Epithelial cell of esophagus (primary cell): ENCODE measurements at places on chromosomes 11 and 22.

DNA sequence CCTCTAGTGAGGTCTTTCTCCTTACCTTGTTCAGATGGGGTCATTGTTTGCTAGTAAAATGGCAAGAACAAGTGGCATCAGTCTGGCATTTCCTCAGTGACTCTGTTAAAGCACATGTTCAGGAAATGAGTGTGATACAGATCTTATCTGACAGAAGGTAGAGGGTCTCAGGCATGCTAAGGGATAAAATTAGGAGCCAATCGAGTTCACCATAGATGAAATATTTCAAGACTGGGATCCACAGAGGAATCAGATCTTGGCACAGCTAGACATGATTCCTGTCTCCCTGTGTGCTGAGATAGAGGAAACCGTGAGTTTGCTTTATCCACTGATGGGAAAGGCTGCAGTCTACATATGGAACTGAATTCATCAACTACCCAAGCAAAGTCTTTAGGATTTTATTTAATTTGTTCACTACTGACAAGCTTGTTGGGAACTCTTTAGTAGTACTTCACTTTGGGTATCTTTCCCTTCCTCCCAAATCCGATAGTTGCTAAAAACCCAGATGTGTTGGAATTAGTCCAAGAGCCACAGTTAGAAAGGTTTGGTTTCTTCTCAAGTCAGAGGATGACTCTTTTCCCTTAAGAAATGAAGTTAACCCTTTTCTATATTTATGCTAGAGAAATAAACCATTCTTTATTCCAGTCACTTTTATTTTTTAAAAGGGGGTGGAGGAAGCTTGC, 18.4 kb downstream of the FAM118B start:
- DNase-seq = no peak

DNA sequence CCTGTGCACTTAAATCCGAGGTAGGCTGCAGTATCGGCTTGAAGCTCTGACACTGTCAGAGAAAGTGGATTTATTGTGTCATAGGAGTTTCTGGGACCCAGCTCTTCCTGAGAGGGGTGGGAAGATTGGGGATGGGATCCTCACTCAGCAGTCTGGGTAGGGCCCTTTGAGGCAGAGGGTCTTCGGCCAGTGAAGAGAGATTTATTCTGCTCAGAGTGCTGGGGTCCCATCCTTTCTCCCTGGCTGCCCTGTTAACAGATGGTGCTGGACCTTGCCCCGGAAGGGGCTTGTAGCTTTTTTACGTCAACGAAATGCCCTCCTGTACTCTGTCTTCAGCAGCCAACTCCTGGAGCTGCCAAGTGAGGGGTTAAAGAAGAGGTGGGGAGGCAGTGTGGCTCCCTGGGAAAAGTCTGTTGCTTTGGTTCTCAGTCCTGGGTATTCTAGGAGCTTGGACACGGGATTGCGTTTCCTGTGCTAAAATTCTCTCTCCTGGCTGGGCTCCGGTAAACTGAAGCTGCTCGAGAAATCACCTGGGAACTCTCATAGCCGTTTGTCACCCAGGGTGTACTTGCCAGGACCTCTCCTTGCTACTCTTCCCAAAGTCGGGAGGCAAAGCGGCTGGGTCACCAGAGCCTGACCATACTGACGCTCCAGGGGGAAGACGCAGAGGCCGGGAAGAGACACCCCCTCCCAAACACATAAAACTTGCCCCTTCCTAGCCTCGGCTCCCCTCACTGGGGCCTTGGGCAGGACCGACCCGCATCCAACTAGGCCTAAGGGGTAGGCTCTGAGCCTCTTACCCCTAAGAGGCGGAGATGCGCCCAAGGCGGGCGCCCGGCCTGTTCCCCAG, 806 bp upstream of the SMDT1 start:
- no peak for DNase-seq

DNA sequence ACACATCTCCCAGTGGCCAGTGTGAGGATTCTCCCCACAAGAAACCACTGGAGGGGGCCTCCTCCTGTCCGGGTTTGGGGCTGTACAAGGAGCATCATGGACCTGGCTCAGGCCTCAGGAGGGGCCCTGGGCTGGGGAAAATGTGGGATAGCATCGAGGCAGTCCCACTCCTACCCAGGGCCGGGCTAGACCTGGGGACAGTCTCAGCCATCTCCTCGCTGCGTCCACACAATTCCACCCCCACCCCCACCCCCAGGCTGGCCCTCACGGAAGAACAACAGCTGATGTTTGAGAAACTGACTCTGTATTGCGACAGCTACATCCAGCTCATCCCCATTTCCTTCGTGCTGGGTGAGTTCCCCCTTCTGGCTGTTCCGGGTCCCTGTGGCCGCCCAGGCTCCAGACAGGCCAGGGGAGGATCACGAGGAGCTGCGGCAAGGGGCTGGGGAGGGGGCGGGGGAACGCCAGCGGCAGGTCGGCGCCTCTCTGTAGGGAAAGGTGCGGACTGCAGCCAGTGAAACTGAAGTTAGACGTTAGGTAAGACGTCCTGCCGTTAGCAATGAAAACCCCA, 4.8 kb downstream of the BEST1 start:
- peak; percentile 80 for DNase-seq

DNA sequence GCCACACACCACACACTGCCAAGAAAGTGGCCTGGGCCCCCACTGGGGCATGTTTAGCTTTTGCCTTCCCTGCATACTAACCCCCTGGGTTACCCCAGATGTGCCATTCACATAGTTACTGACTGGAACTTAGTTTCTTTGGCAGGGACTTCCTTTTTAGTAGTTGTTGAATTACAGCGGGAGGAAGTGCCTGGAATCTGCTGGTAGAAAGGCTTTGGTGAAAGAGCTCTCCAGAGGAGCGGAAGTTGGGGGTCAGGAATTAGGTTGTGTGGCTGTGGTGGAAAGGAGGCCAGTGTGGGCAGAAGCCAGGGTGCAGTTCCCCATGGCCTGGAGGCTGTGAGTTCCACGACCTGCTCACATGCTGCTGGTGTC, 69.0 kb downstream of the MED15 start:
- no peak for DNase-seq

GRCh38 chr11:69106031-69106811, 49.5 kb upstream of the SMIM38 start:
- no peak for DNase-seq

DNA sequence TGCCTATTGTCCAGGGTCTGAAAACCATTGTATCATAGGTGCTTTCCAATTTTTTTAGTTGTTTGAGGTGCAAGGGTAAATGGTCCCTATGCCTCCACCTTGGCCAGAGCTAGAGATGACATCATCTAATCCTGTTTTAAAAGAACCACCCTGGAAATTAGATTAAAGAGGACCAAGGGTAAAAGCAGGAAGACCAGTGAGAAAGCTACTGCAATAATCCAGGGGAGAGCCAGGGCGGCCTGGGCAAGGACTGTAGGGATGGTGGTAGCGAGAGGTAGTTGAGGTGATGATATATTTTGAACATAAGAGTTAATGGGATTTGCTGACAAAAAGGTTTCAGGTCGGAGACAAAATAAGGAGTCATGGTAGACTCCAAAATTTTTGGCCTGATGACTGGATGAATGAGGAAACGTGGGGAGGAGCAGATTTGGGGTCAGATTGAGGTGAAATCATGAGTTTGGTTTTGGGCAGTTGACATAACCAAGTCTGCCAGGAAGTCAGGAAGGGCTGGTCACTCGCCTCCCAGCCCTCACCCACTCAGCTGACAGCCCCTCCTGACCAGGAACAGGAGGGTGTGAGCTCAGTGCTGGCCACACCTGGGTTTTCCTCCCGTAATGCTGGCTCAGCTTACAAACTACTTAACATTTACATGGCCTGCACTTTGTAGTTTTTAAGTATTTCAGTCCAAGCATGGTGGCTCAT, 23.0 kb downstream of the SCN4B start:
- DNase-seq = no peak

GRCh38 chr22:44405661-44406060, 92.4 kb downstream of the RTL6 start:
- no peak for DNase-seq

DNA sequence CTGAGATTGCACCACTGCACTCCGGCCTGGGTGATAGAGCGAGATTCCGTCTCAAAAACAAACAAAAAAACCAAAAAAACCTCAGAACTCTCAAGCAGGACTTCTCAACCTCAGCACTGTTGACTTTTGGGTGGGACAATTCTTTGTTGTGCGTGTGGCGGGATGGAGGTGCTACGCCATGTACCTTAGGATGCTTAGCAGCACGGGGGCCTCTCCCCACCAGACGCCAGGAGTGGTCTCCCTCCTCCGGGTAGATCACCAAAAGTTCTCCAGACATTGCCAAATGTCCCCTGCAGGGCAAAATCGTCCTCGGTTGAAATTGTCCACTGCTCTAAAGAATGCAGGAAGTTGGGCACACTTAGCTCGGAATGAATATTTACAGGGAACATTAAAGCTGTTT, 26.9 kb upstream of the ATXN10 start:
- DNase-seq = no peak

DNA sequence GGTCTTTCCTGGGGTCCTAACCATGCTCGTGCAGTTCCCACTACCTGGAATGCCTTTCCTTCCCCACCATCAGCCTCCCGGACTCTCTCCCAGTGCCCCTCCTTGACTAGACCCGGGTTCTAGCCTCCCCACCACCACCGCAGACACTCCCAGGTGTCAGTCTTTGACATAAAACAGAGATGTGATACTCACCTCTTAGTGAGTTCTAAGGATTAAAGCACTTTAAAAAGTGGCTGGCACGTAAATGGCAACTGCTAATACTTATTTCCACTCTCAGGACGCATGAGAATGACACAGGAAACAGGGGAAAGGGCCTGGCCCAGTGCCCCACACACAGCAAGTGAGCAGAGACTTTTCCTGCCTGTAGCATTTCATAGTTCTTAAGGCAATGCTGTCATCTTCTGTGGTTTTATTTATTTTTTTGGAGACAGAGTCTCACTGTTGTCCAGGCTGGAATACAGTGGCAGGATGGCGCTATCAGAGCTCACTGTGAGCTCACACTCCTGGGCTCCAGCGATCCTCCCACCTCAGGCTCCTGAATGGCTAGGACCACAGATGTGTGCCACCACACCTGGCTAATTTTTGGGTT, 1.9 kb upstream of the SLC25A45 start:
- DNase-seq = no peak

GRCh38 chr22:39094717-39095389, 2.2 kb upstream of the APOBEC3H start:
- DNase-seq = no peak

GRCh38 chr22:24759765-24760164, 14.8 kb downstream of the PIWIL3 start:
- no peak for DNase-seq

GRCh38 chr11:11988681-11989261, 19.7 kb downstream of the DKK3 start:
- DNase-seq = no peak
